GM04504 (cell line): ENCODE measurements at places on chromosomes 12 and 14.

GRCh38 chr14:104472073-104472472 lies 107.5 kb upstream of the C14orf180 start:
- no peak for DNase-seq

DNA sequence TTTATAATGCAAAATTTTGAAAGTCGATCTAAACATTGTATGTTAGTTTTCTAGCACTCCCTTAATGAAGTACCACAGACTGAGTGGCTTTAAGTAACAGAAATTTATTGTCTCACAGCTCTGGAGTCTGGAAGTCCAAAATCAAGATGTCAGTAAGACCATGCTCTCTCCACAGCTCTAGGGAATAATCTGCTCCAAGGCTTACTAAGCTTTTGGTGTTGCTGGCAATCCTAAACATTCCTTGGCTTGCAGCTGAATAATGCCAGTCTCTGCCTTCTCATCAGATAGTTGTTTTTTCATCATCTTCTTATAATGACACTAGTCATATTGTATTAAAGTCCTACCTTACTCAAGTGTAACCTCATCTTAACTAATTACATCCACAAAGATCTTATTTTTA lies 102.2 kb downstream of the RASSF9 start:
- DNase-seq: no peak

DNA sequence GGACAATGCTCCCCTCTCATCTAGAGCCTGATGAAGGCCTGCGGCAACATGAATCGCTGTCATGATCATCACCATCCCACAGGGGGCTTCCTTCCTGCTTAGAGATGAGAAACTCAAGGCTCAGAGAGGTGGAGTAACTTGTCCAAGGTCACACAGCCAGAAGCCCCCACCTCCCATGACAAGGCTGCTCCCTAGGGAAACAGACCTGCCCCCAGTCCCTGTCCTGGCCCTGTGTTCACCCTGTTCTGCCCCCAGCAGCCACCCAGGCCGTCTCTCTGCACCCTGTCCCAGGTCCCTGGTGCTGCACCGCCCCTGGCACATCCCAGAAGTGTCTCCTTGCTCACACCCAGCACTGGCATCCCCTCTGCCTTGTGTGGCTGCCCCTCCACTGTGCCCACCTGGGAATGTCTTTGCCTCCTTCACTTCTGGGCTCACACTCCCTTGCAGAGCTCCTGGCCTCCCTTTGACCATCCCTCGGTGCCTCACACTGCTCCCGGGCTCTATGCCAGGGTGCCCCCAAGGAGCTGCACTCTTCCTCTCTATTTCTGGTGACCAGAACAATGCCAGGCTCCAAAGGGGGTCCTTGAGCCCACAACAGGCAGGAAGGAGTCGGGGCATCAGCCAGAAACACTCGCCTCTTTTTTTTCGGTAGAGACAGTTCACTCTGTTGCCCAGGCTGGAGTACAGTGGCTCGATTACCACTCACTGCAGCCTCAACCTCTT lies 70.5 kb downstream of the BCL11B start:
- no peak for DNase-seq

DNA sequence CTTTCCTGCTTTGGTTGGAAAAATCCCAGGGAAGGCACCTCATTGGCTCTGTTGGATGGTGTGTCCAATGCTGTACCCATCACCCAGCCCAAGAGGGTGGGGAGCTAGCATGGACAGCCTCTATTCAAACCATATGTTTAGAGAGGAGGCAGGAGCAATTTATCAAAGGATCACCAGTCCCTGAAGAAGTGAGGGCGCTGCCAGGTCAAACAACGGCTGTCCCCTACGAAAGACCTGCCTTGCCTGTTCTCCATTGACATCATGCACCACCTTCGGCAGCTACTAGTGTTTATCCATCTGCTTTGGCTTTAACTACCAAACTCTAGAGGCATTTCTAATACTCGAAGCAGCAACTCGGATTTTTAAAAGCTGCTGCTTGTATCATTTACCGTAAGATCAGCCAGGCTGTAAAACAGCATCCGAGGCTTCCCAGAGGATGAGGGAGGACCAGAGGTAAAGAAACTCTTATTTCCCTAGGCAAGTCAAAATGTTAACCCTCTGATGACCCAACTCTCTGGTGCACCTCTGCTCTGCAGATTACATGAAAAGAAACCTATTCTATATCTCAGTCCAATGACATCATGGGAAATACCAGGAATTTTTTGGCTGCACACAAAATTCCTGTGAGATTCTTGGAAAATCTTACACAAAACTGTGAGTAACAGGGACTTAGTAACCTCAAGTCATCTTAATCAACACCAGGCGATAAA lies 720.9 kb upstream of the TBX3 start:
- DNase-seq: peak; percentile 61

GRCh38 chr12:124605883-124606774 lies 38.7 kb upstream of the NCOR2 start:
- DNase-seq: no peak

DNA sequence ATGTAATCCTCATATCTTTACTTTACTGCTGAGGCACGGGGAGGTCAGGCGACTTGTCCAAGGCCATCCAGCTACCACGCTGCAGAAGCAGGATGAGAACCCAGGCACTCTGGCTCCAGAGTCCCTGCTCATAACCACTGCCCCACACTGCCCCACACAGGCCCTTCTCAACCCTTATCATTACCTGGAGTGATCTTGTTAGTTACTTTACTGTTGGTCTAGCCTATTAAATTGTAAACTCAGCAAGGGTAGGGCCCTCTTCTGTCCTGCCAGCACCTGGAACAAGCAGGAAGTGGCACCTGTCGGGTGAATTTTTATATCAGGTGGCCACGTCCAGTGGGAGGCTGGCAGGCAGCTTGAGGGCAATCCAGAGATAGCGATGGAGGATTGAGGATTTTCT lies 12.2 kb downstream of the FAIM2 start:
- DNase-seq: no peak
